Uterus (tissue), 4 donors: ENCODE measurements at places on chromosomes 12 and 14.

GRCh38 chr14:50099335-50099734 is 17.0 kb downstream of the VCPKMT start:
- H3K4me1 ChIP-seq, result no peaks in the 10 kb centered on the region
- no peaks in the 10 kb centered on the region for H3K27me3 ChIP-seq
- no peak for DNase-seq
- no peak overlapping the region for H3K27ac ChIP-seq

- no peaks in the 10 kb centered on the region for H3K27me3 ChIP-seq
- H3K36me3 ChIP-seq, result no peaks in the 10 kb centered on the region
- no peaks in the 10 kb centered on the region for H3K4me1 ChIP-seq
- DNase-seq, result no peak
- H3K4me3 ChIP-seq, result no peak overlapping the region
- H3K27ac ChIP-seq, result no peak overlapping the region
Observed at GRCh38 chr12:94498073-94498472, 38.4 kb upstream of the CEP83 start.

- peak; percentile 93 for DNase-seq
- H3K27me3 ChIP-seq, result no peaks in the 10 kb centered on the region
- no peaks in the 10 kb centered on the region for H3K36me3 ChIP-seq
- peaks cover 2% of the 10 kb centered on the region for H3K4me1 ChIP-seq
- peak within 1 kb of the TSS; percentile 93 for H3K27ac ChIP-seq
Observed at GRCh38 chr14:52068615-52069306, at the start of gene NID2. TSS of gene NID2 (minus strand) at chr14:52069059. CDS start at chr14:52068994, 65 bp downstream.

DNA sequence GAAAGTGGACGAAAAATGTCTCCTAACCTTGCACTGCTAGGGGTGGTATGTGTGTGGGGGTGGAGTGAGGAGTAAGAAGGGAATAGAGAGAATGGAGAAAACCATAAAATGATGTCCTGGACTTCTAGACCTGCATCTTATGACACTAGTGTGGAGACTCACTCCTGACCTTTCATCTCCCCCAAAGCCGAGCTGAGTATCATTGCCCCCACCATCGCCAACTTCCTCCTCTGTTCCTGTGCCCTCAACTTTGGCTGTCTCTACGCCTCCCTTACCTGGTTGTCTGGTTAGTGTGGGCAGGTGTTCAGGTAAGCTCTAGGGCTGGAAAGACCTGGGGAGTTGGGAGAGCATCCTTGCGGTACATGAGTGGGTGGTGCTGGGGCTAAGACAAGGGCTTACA is 4.5 kb upstream of the KLHL33 start:
- no peak for DNase-seq
- no peaks in the 10 kb centered on the region for H3K27me3 ChIP-seq
- H3K4me1 ChIP-seq, result no peaks in the 10 kb centered on the region
- no peak overlapping the region for H3K4me3 ChIP-seq

DNA sequence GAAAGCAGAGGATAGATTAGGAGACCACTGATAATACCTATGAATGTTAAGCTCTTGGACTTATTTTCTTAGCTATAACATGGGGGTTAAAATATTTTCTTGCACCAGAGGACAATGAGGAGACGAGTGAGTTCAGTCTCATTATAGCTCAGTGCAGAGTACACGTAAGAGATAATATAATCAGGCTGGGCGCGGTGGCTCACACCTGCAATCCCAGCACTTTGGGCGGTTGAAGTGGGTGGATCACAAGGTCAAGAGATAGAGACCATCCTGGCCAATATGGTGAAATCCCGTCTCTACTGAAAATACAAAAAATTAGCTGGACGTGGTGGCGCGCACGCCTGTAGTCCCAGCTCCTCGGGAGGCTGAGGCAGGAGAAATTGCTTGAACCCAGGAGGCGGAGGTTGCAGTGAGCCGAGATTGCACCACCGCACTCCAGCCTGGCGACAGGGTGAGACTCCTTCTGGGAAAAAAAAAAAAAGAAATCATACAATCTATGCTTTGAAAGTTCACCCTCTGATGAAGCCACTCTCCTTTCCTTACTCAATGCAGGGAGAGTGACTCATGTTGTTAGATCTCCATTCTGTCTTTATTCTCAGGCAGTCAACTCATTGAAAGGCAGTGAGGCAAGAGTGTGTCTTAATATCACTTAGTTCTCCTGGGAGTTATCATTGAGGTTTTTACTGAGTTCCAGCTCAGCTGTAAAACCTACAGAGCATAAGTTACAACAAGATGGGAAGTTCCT is 134.2 kb downstream of the SYNE2 start:
- no peaks in the 10 kb centered on the region for H3K27me3 ChIP-seq
- H3K4me3 ChIP-seq, result no peak overlapping the region
- H3K36me3 ChIP-seq, result no peaks in the 10 kb centered on the region
- DNase-seq, result no peak

DNA sequence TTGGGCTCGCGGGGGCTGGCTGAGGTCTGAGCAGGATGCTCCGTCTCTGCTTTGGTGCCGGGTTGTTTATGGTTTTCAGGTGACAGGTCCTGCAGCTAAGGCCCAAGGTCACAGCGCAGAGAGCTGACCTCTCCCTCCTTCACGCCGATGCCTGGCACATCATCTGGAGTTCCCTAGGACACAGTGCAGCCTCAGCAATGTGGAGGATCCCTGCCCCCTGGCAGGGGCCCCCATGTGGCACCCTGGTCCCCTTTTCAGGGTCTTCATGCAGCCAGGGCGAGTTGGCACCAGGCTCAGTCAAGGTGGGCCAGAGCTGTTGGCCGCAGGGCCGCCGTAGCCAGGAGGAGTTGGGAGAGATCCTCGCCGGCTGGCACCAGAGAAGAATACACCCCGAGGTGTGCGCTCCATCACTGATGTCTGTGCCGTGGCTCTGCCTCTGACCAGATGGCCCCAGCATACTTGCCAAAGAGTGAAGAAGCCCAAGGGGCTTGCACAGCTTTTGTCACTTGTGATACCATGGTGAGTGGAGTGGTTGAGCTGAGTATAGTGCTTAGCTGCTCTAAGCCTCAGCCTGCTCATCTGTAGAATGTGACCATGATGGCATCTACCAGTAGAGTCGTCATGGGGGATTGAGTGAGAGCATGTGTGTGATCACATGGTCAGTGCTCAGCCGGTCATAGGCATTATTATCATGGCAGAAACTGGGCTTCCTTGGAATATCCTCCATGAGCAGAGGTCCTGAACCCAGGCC is 11.0 kb downstream of the TPCN1 start:
- H3K4me1 ChIP-seq, result no peaks in the 10 kb centered on the region
- no peak overlapping the region for H3K27ac ChIP-seq
- H3K27me3 ChIP-seq, result no peaks in the 10 kb centered on the region
- H3K4me3 ChIP-seq, result no peak overlapping the region
- H3K36me3 ChIP-seq, result no peaks in the 10 kb centered on the region
- no peak for DNase-seq

DNA sequence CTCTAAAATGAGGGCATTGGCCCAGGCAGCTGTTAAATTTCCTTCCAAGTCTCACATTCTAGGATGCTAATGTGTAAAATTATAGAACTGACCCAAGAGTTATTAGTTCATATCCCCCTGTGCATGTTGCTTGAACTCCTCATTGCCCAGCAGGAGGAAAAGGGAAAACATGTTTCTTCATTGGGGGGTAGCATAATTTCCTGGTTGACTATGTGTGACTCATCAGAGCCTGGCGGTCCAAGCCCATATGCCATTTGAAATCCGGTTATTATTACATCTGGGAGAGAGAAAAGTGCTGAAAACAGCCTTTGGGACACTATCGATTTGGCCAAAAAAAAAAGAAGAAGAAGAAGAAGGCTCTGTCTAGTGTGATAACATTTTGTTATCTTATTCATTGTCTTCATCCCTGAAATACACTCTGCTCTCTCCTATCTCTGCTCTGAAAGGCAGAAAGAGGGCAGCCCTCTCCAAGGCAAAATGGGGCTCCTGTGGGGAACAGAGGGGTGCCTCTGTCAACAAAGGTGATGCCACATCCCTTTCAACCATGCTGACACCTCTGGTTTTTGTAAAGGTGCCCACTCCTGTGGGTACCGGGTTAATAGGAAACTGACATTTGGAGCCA is 114.2 kb downstream of the DAD1 start:
- no peak for DNase-seq
- H3K4me1 ChIP-seq, result peaks cover 9% of the 10 kb centered on the region

- DNase-seq, result peak; percentile 59
- no peak overlapping the region for H3K4me3 ChIP-seq
- H3K4me1 ChIP-seq, result peaks cover 13% of the 10 kb centered on the region
- no peaks in the 10 kb centered on the region for H3K36me3 ChIP-seq
- no peaks in the 10 kb centered on the region for H3K27me3 ChIP-seq
- peak overlapping the region; percentile 87 for H3K27ac ChIP-seq
Observed at GRCh38 chr14:49999146-49999761, 106.4 kb downstream of the ARF6 start.

GRCh38 chr14:68416171-68416570 is 376.7 kb downstream of the ZFP36L1 start:
- no peaks in the 10 kb centered on the region for H3K27me3 ChIP-seq
- H3K36me3 ChIP-seq, result no peaks in the 10 kb centered on the region
- peak overlapping the region; percentile 48 for H3K27ac ChIP-seq
- no peak for DNase-seq

- no peak overlapping the region for H3K27ac ChIP-seq
- no peaks in the 10 kb centered on the region for H3K4me1 ChIP-seq
- no peaks in the 10 kb centered on the region for H3K36me3 ChIP-seq
- no peaks in the 10 kb centered on the region for H3K27me3 ChIP-seq
- H3K4me3 ChIP-seq, result no peak overlapping the region
- no peak for DNase-seq
Observed at GRCh38 chr12:58393152-58393551, 451.8 kb downstream of the ATP23 start.

DNA sequence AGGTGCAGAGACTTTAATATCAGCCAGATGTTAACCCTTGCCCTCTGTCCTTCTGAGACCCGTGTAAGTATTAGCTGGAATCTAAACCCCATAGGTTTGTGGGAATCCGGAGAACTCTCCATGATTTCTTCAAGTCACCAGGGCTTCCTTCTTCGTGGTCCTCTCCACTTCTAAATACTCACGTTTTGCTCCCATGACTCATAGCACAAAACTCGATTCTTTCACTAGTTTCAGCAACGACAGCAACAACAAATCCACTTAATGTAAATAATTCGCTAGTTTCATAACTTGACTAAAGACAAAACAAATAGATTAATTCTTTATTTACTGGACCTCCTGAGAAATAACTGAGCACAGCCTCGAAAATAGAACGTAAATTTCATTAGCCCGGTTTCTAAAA is 4.4 kb upstream of the CLEC2A start:
- H3K27ac ChIP-seq, result no peak overlapping the region
- H3K27me3 ChIP-seq, result no peaks in the 10 kb centered on the region
- no peak overlapping the region for H3K4me3 ChIP-seq
- no peak for DNase-seq
- H3K36me3 ChIP-seq, result no peaks in the 10 kb centered on the region
- H3K4me1 ChIP-seq, result no peaks in the 10 kb centered on the region

GRCh38 chr12:96375170-96375569 is 25.1 kb downstream of the CDK17 start:
- DNase-seq, result no peak
- H3K27me3 ChIP-seq, result no peaks in the 10 kb centered on the region
- H3K27ac ChIP-seq, result peak overlapping the region; percentile 67
- H3K4me1 ChIP-seq, result peaks cover 9% of the 10 kb centered on the region

DNA sequence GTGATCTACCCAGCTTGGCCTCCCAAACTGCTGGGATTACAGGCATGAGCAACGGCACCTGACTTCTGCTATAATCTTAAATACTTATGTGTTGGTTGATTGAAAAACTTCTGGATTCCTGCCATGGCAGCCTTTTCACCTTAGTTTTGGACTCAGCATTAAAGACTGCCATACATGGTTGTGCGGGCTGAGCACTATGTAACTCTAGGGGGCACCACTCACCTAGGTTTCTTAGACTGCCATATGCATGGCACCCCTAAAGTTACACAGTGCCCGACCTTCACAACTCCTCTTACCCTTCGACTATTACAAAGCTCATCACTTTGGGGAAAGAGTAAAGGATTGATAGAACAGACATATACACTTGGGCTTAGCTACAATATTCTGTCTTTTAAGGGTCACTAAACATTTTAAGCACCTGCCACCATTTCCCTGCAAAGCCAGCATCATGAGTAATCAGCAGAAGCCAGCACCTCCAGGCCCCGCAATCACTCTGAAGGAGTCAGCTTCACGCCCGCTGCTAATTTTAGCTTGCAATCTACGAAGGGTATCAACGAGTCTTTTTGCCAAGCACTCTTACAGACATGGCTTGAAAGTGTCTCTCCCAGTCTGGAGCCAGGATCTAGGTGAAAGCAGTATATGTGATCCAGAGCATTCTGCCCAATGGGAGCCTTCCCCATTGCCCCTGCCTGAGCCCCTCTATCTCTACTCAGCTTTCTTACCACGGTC is 59.8 kb downstream of the SUDS3 start:
- H3K27me3 ChIP-seq, result no peaks in the 10 kb centered on the region
- no peak for DNase-seq
- no peaks in the 10 kb centered on the region for H3K4me1 ChIP-seq
- no peaks in the 10 kb centered on the region for H3K36me3 ChIP-seq
- no peak overlapping the region for H3K4me3 ChIP-seq

GRCh38 chr12:8829621-8830020 is 7.2 kb downstream of the A2ML1 start:
- H3K27me3 ChIP-seq, result no peaks in the 10 kb centered on the region
- no peak overlapping the region for H3K4me3 ChIP-seq
- no peaks in the 10 kb centered on the region for H3K4me1 ChIP-seq
- no peak for DNase-seq
- H3K36me3 ChIP-seq, result no peaks in the 10 kb centered on the region

- peaks cover 5% of the 10 kb centered on the region for H3K4me1 ChIP-seq
- peak; percentile 85 for DNase-seq
- H3K27me3 ChIP-seq, result no peaks in the 10 kb centered on the region
- peak overlapping the region; percentile 95 for H3K27ac ChIP-seq
- peak overlapping the region; percentile 83 for H3K4me3 ChIP-seq
Observed at GRCh38 chr14:100239840-100240667, 1.1 kb downstream of the YY1 start.

- H3K4me3 ChIP-seq, result no peak overlapping the region
- H3K36me3 ChIP-seq, result no peaks in the 10 kb centered on the region
- H3K27ac ChIP-seq, result no peak overlapping the region
- DNase-seq, result no peak
- no peaks in the 10 kb centered on the region for H3K27me3 ChIP-seq
- H3K4me1 ChIP-seq, result no peaks in the 10 kb centered on the region
Observed at GRCh38 chr14:52329678-52330369, 15.7 kb downstream of the PTGER2 start.

- H3K4me1 ChIP-seq, result peaks cover 4% of the 10 kb centered on the region
- DNase-seq, result no peak
- H3K27me3 ChIP-seq, result no peaks in the 10 kb centered on the region
- no peak overlapping the region for H3K27ac ChIP-seq
- no peaks in the 10 kb centered on the region for H3K36me3 ChIP-seq
Observed at GRCh38 chr14:71388862-71389261, 481.6 kb downstream of the PCNX1 start.

- no peak for DNase-seq
- no peak overlapping the region for H3K4me3 ChIP-seq
- no peaks in the 10 kb centered on the region for H3K27me3 ChIP-seq
- no peak overlapping the region for H3K27ac ChIP-seq
- no peaks in the 10 kb centered on the region for H3K36me3 ChIP-seq
- no peaks in the 10 kb centered on the region for H3K4me1 ChIP-seq
Observed at GRCh38 chr12:55372521-55372920, 9.7 kb downstream of the OR6C75 start.
